SIG-M5 (cell line): ENCODE measurements at places on chromosomes 13 and 19.

DNA sequence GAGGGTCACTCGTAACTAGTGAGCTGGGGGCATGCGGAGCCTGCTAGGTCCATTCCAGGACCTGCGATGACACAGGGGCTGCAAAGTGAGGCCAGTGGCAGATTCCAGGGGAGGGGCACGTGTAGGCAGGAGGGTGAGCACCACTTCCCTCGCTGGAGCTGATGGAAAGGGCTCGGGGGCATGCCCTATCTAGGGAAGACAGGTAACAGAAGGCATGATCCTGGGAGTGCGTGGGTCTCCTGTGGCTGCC lies 51.2 kb downstream of the KLF2 start:
- DNase-seq: no peak

GRCh38 chr13:77853703-77854102 lies 64.9 kb downstream of the EDNRB start:
- no peak for DNase-seq

DNA sequence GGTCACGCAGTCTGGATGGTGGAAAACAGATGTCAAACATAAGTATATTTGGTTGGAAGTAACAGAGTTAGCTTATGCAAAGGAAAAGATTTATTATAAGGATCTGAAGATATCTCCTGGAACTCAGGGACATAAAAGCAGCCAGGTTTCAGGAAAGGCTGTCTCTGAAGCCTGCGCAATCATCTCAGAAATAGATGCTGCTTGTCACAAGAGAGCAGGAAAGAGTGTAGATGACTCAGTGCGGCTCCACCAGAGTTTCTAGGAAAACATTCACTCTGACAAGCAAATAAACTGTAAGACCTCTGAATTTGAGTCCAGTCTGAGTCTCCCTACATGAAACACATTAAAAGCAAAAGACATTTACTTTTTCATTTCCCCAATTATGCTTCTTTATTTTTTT lies 220.4 kb upstream of the HTR2A start:
- no peak for DNase-seq

- no peak for DNase-seq
These were observed 161.1 kb downstream of the LACC1 start for GRCh38 chr13:44040818-44041100.

DNA sequence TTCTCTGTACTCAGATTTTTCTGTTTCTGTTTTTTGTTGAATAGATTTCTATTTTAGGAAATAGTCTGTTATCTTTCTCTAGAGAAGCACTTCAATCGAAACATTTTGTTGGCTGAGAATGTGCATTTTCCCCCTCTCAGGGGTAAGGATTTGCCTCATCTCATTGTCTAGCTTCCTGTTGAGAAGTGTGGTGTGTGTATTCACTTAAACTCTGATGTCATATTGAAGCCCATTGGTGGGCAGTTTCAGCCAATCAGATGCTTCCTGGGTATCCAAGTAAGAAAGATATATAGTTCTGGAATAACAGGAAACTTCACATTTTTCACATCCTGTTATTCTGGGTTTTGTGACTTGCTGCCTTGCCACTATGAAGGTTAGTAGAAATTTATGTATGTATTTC lies 87.6 kb downstream of the ARHGEF7 start:
- no peak for DNase-seq

DNA sequence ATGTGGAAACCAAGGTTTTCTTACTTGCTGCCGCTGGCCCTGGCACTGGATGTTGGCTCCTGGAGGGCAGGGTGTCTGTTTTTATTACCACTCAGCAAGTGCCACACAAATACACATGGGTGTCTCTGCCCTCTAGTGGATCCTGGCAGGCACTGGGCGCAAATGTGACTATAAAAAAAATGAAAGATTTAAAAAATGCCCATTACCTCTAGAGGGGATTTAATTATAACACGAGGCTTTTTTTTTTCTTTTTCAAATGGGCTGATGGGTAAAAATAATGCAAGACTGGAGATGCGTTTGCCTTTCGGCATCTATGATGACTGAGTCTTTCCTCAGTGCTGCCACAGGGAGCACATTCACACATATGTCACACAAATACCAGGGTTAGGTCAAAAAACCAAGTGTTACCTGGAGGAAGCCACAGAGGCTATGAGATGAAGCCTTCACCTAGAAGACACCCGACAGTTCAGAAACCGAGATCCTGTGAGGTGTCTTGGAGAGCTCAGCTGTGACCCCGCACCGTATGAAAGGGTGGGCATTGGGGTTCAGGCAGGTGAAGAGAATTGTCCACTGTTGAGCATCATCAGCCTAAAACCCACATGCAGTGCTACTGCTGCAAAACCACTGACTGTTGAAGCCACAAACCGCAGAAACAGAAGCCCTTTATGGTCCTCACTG lies 25.7 kb downstream of the CHAMP1 start:
- DNase-seq: no peak

- DNase-seq: no peak
These were observed 437.9 kb downstream of the FOXO1 start for GRCh38 chr13:40228496-40228895.

DNA sequence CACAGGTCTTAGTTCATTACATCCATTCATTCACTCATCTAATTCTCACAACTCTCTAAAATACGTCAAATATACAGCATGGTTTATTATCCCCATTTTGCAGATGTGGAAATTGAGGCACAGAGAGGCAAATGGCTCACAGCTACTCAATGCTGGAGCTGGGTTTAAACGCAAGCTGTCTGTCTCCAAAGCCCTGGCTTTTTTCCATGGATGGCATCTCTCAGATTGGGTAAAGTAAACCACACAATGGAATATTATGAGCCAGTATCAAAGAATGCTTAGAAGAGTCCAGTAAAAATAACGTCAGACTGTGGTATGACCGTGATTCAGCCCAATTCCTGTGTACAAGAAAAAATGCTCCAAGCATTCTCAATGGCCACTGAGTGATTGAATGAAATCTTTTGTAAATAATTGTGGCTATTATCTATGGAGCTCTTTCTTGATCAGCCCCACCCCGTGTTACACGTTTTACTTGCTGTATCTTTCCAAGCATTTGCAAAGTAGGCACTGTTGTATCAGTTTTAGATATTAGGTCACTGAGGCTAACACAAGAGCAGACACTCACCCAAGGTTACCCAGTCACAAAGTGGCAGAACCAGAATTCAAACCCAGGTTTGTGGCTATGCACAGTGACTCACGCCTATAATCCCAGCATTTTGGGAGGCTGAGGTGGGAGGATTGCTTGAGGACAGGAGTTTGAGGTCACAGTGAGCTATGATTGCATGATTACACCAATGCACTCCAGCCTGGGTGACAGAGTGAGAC lies 5.5 kb upstream of the ACP7 start:
- DNase-seq: no peak

DNA sequence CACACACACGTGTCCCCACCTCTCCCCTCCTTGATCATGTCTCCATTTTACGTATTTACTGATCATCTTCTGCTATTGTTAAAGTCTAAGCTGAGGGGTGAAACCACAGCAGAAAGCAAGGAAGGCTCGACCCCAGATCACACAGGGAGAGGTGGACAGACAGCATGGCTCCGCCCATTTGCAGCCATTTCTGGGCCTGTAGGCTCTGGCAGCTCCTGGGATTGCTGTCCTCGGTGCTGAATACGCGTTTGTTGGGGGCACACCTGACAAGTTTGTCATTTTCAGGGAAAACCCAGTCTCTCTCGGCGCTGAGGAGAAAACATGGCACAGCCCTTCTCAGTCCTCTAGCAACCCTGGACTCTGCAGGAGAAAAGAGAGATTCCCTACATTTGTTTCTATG lies 8.0 kb downstream of the TMEM86B start:
- DNase-seq: no peak

DNA sequence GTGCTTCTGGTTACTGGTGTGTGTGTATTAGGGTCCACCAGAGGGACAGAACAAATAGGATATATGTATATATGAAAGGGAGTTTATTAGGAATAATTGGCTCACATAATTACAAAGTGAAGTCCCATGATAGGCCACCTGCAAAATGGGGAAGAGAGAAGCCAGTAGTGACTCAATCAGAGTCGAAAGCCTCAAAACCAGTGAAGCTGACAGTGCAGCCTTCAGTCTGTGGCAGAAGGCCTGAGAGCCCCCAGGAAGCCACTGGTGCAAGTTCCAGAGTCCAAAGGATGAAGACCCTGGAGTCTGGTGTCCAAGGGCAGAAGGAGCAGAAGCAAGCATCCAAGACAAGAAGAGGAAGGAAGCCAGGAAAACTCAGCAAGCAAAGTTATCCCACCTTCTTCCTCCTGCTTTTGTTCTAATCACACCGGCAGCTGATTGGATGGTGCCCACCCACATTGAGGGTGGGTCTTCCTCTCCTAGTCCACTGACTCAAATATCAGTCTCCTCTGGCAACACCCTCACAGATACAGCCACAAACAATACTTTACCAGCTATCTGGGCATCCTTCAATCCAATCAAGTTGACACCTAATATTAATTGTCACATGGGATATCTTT lies 21.7 kb upstream of the SCEL start:
- no peak for DNase-seq

DNA sequence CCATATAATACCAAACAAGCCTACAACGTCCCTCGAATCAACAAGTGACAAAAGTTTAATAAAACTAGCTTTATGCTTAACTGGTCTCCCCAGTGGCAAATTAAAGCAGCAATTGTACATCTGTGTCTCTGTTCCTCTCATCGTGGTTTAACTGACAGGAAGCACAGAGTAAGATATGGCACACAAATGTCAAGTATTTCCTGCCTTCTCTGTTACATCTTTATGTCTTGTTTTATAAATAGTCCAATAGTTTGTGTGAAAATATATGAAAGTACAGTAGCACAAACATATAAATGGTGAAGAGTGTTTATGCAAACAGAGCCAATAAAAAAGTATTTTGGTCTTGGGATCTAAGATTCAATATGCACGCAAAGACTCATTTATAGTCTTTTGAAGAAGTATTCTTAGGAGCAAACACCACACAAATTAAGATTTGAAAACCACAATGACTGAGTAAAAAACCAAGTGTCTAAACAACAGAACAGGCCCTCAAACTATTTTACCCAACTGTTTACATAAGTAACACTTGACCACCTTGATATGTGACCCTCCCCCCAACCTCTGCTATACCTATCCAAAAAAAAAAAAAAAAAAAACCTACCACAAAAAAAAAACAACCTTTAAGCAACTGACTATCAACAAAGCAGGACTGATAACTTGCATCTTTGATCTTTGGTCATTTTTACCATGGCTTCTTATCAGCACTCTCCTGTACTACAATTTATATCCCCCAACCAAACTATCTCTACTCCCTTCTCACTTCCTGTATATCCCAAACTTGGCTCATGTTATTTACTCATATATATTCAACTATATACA lies 14.0 kb downstream of the ELF1 start:
- DNase-seq: peak; percentile 83

DNA sequence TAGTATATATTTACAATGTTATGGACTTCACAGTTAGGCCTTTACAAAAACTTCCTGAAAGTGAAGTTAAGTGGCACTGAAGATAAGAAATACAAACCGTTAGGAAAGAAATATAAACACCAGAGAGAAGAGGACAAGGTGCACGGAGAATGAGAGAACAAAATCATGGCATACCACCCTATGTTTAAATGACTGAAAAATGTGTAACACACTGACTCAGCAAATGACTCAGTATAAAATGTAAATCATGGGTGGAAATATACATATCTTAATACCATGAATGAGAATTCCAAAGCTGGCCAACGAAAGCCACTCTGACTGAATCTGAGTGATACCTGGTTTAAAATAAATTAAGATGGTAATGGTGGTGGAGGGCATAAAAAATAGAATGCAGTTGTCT lies 260.8 kb downstream of the DNAJC15 start:
- DNase-seq: no peak

DNA sequence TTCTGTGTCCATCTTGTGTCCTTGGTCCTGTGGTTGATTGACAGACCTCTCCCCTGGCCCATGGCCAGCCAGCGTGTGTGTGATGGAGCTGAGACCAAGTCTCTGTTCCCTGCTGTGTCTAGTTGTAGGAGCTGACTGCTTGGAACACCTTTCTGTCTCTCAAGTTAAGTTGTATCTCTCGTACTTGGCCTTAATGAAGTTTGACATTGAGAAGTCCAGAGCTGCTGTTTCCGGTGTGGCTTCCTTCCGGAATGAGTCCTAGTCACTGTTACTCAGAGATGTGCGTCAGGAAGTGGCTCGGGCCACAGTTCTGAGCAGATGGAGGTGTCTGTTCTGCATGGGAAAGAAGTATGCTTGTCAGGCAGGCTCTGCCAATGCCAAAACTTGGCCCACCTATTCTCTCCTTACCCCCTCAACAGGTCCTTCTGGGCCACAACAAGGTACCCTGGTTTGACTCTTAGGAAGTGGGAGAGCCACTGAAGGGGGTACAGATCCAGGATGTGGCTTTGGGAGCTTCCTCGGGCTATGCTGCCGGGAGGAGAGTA lies 54.3 kb downstream of the GATAD2A start:
- no peak for DNase-seq

GRCh38 chr13:71378961-71379905 lies 487.8 kb downstream of the DACH1 start:
- DNase-seq: no peak

- no peak for DNase-seq
These were observed 13.2 kb downstream of the LCP1 start for GRCh38 chr13:46168783-46169182.

- DNase-seq: no peak
These were observed 4.8 kb upstream of the TM9SF2 start for GRCh38 chr13:99496184-99497142.

GRCh38 chr13:85529218-85529594 lies 270.0 kb downstream of the SLITRK6 start:
- DNase-seq: no peak

DNA sequence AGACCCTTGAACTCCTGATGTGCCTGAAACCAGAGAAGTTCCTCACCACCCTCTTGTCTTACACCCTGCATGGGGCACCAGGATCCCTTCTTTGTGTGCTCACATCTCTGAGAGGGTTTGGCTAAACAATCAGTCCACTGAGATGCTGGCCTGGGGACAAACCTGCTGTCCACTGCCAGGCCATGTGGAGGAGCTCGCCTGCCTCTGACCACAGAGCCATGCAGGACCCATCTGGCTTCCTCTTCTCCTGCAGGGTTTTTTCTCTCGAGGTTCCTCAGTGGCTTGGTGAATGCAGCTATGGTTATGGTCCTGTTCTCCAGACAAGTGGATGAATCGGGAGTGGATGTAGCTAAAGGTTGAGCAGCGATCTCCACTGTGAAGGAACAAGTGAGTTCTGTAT lies 49.1 kb upstream of the MEDAG start:
- DNase-seq: no peak

DNA sequence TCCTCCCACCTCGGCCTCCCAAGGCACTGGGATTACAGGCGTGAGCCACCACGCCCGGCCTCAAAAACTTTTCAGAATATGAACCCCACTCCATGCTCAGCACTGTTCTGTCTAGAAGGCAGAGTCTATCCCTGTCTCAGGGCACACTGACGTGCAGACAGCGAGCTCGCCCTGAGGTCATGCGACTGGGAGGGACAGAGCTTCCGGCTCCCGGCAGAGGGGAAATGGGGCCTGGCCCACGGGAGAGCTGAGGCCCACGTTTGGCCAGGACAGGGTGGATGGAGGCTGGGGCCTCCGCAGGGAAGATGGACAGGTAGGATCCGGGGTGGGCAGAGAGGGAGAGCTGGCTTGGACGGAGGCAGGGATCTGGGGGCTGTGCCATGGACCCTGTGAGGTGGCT lies 2.8 kb upstream of the AZU1 start:
- no peak for DNase-seq

- DNase-seq: no peak
These were observed 76.2 kb downstream of the GGACT start for GRCh38 chr13:100512422-100512821.

GRCh38 chr13:25819856-25820530 lies 231.8 kb downstream of the SHISA2 start:
- no peak for DNase-seq
